ENCODE measurements at places on chromosomes 7 and 10. TPM values are rescaled to one million over a fixed set of nuclear protein-coding genes. Genes with fewer than 3 reads are reported as not detected.
A peak's percentile ranks its signal among the peaks of the same experiment; 100 is the strongest.

Gene CYP2C19
- 1.2 TPM for total RNA-seq

DNA sequence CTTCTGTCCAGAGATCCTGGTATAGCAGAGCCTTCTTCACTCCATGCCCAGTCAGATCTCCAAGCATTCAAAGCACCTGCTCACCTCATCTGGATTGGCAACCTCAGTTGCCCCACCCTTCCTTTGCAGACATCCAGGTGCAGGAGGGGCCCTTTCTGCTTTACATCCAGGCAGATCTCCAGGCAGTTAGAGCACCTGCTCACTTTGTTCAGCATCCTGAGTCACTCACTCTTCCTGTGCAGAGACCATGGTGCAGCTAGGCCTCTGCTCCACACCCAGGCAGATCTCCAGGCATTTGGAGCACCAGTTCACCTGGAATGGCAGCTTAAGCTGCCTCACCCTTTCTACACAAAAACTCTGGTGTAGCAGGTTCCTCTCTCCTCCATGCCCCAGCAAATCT lies 153.1 kb downstream of the CDK14 start:
- no peak overlapping the region for H3K4me3 ChIP-seq
- peaks cover 5% of the 10 kb centered on the region for H3K4me1 ChIP-seq
- no peaks in the 10 kb centered on the region for H3K36me3 ChIP-seq
- H3K27ac ChIP-seq, result no peak overlapping the region
- DNase-seq, result no peak

GRCh38 chr10:63253040-63253439 lies 119.9 kb downstream of the NRBF2 start:
- DNase-seq, result no peak
- no peaks in the 10 kb centered on the region for H3K27me3 ChIP-seq
- H3K36me3 ChIP-seq, result no peaks in the 10 kb centered on the region
- peaks cover 31% of the 10 kb centered on the region for H3K4me1 ChIP-seq

GRCh38 chr10:31146491-31147209 lies 115.0 kb upstream of the ZNF438 start:
- peaks cover 11% of the 10 kb centered on the region for H3K4me1 ChIP-seq
- peak overlapping the region; percentile 34 for H3K27ac ChIP-seq
- no peaks in the 10 kb centered on the region for H3K27me3 ChIP-seq
- H3K36me3 ChIP-seq, result no peaks in the 10 kb centered on the region

DNA sequence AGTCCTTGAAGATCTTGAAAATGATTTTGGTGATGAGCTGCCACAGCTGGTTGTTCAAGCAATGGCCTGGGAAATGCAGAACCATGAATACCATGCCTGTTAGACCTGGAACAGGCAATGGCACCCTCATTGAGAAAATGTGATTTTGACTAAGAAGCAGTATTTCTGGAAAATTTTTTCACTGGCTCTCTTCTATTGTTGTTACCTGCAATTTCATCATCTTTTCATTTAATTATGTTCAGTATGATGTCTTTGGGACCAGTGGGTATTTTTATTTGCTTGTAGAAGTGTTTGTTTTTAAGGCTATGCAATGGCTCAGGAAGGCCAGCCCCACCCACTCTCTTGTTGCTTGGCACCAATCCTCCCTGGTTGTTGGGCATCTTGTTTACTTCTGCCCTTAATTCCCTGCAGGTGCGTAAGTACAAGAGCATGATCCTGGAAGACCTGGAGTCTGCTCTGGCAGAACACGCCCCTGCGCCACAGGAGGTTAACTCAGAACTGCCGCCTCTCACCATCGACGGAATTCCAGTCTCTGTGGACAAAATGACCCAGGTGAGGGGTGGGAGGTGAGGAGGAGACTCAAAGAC lies 78.6 kb downstream of the NRF1 start:
- no peaks in the 10 kb centered on the region for H3K4me1 ChIP-seq
- no peak for DNase-seq
- H3K27ac ChIP-seq, result no peak overlapping the region
- no peaks in the 10 kb centered on the region for H3K36me3 ChIP-seq
- no peaks in the 10 kb centered on the region for H3K27me3 ChIP-seq

GRCh38 chr10:75658036-75658435 lies 226.6 kb downstream of the LRMDA start:
- peaks cover 28% of the 10 kb centered on the region for H3K4me1 ChIP-seq
- no peaks in the 10 kb centered on the region for H3K36me3 ChIP-seq
- no peak overlapping the region for H3K27ac ChIP-seq
- no peak for DNase-seq

All from upper lobe of left lung (tissue), 6 donors.